ENCODE measurements at places on chromosomes 1 and 21.

DNA sequence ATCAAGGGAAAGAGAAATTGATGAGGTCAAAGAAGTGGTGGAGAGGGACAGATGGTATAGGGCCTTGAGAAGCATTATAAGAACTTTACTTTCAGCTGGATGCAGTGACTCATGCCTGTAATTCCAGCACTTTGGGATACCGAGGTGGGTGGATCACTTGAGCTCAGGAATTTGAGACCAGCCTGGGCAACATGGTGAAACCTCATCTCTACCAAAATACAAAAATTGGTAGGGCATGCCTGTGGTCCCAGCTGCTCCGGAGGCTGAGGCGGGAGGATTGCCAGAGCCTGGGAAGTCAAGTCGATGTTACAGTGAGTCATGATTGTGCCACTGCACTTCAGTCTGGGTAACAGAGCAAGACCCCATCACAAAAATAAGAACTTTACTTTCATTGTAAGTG, 5.7 kb downstream of the TMEM50A start:
- DNase-seq, result no peak

GRCh38 chr1:89711140-89711778, 78.3 kb downstream of the LRRC8C start:
- no peak for DNase-seq

DNA sequence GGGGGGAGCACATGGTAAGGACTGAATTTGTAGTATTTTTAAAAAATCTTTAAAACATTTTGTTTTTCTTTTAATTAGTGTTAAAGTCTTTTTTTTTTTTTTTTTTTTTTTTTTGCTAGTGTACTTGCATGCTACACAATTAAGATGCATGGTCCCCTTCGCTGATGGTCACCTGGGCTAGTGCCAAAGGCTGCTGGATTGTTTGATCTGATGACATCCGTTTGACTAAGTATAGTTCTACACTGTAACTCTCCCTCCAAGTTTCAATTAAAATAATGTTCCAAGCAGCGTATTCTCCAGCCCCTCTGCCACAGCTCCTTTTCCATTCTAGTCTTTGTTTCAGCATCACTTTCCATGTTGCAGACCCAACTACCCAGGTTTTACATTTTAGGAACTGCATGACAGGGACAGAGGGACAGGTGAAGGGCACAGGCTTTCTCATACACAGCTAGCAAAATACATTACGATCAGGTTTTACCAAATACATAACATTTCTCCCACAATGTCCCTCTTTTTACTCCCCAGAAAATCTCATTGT, 852 bp upstream of the RAVER2 start:
- DNase-seq, result no peak

DNA sequence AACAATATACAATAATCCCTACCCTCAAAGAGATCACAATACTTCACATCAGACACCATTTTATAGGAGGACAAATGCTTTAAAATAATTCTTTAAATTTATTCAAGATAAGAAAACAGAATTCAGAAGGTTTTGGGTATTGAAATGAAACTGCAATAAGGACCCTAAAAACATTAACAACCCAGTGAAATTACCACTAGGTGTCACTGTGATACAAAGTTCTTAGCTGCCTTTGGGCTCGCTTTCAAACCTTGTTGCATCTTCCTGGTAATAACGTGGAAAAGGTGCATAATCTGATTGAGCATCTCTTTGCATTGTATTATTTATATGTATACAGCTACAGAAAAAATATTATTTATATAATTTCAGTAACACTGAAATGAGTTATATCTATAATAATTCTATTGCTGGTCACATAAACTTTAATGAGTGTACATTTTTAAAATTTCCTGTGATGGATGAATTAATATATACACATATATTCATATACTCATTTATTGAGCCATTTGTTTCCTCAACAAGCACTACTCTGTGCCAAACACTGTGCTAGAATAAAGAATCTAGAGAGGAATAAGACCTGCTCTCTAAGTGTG, 185.2 kb downstream of the FAF1 start:
- DNase-seq, result peak; percentile 46

GRCh38 chr21:43829575-43830119, 35.4 kb upstream of the AGPAT3 start:
- no peak for DNase-seq

DNA sequence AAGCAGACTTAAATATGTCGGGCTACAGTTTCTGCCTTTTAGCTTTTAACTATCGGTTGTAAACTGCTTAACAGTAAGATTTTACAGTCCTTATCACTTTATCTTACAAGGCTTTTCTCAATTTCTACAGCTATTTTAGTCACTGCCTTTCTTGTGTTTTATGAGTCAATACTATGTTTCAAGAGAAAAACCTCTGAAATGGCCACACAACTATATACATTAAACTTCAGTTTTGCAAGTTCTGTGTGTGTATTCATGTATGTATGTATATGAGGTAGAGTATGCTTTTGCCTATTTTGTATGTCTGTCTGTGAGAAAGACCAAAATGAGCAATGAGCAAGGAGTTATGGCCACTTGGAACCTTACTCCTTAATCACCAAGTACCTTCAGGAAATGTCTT, 169.8 kb downstream of the SYT2 start:
- no peak for DNase-seq
